ENCODE measurements at places on chromosomes 6 and 20. TPM values are rescaled to one million over a fixed set of nuclear protein-coding genes. Genes with fewer than 3 reads are reported as not detected.

MUCL3 gene
- not detected for total RNA-seq

OR2J3 gene
- total RNA-seq = not detected

PAX1 gene
- total RNA-seq = not detected

SFTA2 gene
- not detected for total RNA-seq

PROKR2 gene
- 0.10 TPM for total RNA-seq

MRAP2 gene
- 8.4 TPM for total RNA-seq

BEND6 gene
- total RNA-seq = 24.6 TPM

TRMT11 gene
- 28.6 TPM for total RNA-seq

OR2H1 gene
- not detected for total RNA-seq

TRIM10 gene
- not detected for total RNA-seq

MKKS gene
- 22.2 TPM for total RNA-seq

HRH3 gene
- total RNA-seq = not detected

BICRAL gene
- total RNA-seq = 4.2 TPM

TAP1 gene
- 84.7 TPM for total RNA-seq

HCRTR2 gene
- 0.24 TPM for total RNA-seq

C6orf163 gene
- total RNA-seq = 0.29 TPM

ADTRP gene
- 0.48 TPM for total RNA-seq

SLPI gene
- total RNA-seq = not detected

SAMD5 gene
- 0.10 TPM for total RNA-seq

TMEM170B gene
- 0.60 TPM for total RNA-seq

MMP24 gene
- total RNA-seq = 0.59 TPM

RNF8 gene
- 25.5 TPM for total RNA-seq

ERGIC3 gene
- 570 TPM for total RNA-seq

MOCS1 gene
- 10.6 TPM for total RNA-seq

ECT2L gene
- total RNA-seq = not detected

GRM1 gene
- total RNA-seq = 0.12 TPM

SLC35B3 gene
- 20.4 TPM for total RNA-seq

ANKEF1 gene
- 9.7 TPM for total RNA-seq

C6orf15 gene
- total RNA-seq = not detected

CGA gene
- total RNA-seq = not detected

FOXC1 gene
- 1.7 TPM for total RNA-seq

BACH2 gene
- total RNA-seq = 2.0 TPM

RBPJL gene
- total RNA-seq = not detected

SLC26A8 gene
- not detected for total RNA-seq

TAB2 gene
- 46.7 TPM for total RNA-seq

PNPLA1 gene
- total RNA-seq = not detected

TXLNB gene
- total RNA-seq = 1.1 TPM
